ENCODE measurements at places on chromosomes 4 and X.
A peak's percentile ranks its signal among the peaks of the same experiment; 100 is the strongest.

GRCh38 chr4:87270144-87270543 is 49.7 kb upstream of the KLHL8 start:
- DNase-seq = peak; percentile 63

DNA sequence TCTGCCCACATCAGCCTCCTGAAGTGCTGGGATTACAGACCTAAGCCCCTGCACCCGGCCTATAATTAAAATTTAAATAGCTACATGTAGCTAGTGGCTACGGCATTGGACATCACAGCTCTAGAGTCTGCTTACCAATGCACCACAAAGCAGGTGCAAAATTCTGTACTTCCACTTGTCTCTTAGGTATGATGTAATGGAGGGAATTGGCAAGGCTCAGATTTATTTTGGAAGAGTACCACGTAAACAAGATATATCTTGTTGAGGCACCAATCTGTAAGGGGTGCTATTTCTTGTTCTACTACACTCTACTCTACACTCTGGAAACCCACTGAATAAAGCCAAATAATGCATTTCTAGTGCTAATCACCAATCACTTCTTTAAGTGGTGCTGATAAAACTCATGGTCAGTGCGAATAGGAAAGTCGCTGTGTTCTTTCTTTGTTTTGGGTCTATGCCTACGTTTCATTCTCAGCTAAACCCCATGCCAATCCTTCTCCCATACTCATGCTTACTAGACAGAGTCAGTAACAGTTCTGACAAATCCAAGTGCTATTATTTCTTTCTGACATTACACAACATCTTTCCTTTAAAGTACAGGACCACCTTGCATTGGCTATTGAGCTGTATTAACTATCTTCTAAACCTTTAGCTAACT is 92.3 kb downstream of the GC start:
- DNase-seq = no peak

GRCh38 chr4:156536661-156537060 is 434.9 kb downstream of the PDGFC start:
- no peak for DNase-seq

- DNase-seq = no peak
Measured at GRCh38 chrX:29528281-29528680, 687.1 kb upstream of the MAGEB2 start.

DNA sequence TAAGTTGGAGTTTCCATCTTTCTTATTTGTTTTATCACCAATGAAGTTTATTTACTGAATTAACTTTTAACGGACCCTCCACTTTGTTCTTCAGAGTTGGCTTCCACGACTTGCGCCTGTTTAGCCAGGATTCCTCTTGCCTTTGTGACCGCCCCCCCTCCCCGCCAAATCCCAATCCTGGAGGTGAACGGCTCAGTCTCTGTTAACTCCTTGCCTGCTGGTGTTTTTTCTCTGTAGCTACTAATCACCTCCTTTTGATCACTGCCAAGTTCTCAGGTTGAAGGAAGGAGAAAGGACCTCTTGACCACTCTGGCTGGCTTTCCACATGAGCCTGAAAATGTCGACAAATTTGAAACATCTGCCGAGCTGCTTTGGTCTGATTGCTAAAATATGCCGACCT is 46.8 kb upstream of the BCOR start:
- DNase-seq = no peak

DNA sequence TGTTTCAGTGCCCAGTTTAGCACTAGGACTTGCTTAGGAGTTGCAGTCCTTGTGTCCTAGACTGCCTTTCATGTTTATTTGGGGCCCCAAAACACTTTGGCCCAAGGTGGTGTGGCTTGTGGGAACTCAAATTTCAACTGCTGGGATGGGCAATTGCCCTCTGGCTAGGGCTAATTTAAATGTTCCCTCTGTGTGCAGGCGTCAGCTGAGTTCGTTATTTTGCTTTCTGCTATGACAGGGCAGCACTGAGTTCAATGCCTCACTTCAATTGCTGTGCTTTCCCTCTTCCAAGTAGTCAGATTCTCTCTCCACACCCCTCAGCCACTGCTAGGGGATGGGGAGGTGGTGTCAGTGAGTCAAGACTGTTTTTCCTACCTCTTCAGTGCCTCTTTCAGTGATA is 51.1 kb downstream of the ITIH6 start:
- DNase-seq = no peak

DNA sequence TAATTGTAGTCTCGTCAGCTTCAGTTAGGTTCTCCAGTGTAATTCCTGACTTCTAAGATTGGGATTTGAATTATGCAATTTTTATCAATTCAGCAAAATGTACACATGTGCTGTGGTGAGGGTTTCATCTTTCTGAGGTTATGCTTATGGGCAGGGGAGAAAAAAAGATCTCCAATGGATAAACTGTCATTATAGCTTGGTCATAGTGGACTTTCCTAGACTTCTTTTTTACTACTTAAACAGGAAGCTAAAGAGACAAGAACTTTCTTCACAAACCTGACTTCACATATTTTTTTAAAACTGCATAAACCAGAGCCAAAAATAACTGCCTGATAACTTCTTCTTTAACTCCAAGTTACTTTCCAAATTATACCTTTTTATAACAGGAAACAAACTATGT is 21.7 kb upstream of the SPP1 start:
- no peak for DNase-seq

- DNase-seq = no peak
Measured at GRCh38 chrX:74510401-74510800, 89.1 kb downstream of the SLC16A2 start.

GRCh38 chrX:107718156-107718621 is 57.4 kb downstream of the TSC22D3 start:
- DNase-seq = peak; percentile 33

GRCh38 chr4:134243742-134244713 is 42.4 kb upstream of the PABPC4L start:
- DNase-seq = no peak

DNA sequence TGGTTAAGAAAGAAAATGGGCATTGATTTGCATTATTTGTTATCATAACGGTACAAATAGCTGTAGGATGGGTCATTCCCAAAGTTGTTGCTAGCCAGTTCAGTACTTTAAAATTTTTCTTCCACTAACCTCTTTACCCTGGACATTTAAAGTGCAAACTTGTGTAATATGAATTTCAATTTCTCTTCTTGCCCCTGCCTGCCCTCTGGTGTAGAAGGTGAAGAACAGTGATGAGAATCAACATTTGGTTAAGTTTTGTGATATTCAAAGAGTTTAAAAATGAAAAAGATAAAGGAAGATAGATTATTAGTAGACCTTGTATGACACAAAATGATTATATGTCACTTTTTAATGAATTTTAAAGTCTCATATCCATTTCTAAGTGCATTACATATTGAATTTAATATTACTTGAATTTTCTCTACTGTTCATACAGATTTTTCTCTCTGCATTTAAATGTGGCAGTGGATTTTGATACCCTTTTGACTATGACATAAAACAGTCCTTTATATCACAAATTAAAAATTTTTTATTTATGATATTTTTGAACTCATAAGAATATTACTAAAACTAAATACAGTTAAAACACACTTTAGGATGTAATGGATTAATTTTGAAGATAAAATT is 337.7 kb downstream of the BMPR1B start:
- no peak for DNase-seq

DNA sequence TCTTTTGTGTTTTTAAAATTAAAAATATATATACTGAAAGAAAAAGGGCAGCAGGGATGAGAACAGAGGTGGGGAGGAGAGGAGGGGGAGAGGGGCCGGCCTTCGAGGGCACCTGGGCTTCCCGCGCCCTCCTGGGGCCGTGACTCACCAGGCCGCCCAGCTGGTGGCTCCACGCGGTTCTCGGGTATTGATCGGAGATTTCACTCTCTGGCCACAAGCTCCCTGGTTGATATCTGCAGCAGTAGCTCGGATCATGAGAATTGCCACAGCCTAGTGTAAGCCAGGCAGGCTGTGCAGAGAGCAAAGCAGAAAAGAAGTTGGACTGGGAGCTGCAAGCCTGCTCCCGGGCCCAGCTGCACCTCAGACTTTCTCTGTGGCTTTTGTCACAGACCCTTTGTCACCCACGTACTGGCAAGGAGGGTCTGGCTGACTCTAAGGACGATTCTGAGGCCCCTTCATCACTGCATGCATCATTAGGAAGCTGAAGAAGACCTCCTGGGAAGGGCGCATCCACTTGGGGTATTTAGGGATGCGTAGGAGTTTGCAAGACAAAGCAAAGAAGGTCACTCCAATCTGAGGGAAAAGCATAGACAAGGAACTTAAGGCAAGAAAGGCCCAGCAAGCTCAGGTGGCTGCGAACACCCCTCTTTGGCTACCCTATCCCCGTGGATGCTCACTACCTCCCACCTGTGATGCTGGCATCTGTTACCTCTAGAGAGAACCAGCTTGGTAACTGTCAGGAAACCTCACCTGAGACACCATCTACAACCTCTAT is 71.7 kb downstream of the CPZ start:
- DNase-seq = no peak

DNA sequence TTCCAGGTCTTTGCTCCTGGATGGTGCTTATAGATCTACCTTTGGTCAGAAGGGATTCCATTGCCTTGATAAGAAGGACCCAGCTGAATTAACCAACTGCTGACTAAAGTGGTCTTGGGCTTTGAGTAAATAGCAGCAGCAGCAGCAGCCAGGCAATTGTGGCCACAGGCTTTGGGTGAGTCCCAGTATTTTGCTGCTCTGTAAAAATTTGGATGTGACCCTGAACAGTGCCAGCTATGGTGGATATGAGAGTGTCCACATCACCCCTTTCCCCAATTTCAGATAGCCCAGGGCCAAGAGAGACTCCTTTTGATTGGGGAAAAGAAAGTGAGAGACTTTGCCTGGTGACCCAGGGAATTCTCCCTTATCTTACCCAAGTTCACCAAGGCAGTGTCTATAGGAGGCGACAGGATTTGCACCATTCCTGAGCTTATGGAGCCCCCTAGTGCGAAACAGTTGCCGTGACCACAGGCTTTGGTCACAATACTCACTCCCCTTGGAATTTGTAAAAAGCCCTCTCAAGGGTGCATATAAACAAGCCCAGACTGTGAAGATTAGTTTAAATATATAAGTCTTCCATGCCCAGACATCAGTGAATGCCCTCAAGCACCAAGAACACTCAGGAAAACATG is 518.0 kb downstream of the TMA16 start:
- DNase-seq = peak; percentile 10

GRCh38 chrX:42247241-42247640 is 323.9 kb upstream of the CASK start:
- DNase-seq = no peak

DNA sequence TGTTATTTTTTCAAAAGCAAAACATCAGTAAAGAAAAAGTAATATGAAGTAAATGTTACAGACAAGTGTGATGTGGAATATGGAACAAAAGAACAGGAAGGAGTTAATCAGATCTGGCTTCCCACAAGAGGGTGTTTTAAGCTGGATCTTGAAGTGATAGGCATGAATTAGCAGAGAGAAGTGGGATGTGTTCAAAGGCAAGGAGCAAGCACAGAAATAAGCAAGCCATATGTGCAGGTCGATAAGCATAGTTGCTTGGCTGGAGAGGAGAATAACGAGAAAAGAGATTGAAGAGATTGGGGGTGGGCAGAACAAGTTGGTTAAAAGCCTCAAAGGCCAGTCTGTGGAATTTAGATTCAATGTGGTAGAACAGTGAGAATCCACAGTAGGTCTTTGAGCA is 60.9 kb upstream of the PRPS1 start:
- DNase-seq = no peak

DNA sequence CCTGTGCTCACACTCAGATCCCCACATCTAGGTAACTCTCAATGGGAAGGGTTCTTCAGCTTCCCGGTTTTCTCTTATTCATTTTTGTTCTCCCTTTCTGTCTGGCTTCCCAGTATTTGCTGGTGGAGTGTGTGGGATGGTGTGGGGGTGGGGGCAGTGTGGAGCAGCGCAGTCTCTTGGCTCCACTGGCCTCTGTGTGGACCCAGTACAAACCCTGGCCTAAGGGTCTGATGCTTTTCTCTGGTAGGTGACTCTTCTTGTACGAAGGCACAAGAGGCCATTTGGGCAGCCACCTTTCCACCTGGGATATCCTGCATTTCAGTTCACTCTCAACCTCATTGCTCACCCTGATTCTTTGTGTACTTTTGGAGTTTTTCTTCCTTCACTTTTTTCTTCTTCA is 71.3 kb downstream of the NBDY start:
- DNase-seq = no peak

GRCh38 chrX:155068165-155068564 is 2.8 kb downstream of the CMC4 start:
- no peak for DNase-seq

- DNase-seq = no peak
Measured at GRCh38 chrX:1205681-1206611, 6.5 kb downstream of the CRLF2 start.

DNA sequence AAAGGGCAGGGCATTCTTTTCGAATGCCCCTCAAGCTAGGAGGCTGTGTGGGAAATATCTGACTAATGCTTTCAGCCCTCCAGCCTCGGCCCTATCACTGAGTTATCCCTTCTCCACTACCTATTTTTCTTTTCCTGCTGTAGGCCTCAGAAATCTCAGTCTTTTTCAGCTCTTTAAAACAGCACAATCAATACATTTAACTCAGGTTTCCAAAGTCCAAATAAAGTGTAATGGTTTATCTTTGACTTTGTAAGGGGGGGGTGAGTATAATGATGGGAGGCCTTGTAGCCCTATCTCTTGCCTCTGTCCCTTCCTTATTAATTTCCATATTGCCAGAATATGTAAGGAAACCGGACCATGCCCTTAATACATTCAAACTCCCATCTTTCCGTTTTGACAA is 1.6 kb upstream of the WNK3 start:
- DNase-seq = no peak

DNA sequence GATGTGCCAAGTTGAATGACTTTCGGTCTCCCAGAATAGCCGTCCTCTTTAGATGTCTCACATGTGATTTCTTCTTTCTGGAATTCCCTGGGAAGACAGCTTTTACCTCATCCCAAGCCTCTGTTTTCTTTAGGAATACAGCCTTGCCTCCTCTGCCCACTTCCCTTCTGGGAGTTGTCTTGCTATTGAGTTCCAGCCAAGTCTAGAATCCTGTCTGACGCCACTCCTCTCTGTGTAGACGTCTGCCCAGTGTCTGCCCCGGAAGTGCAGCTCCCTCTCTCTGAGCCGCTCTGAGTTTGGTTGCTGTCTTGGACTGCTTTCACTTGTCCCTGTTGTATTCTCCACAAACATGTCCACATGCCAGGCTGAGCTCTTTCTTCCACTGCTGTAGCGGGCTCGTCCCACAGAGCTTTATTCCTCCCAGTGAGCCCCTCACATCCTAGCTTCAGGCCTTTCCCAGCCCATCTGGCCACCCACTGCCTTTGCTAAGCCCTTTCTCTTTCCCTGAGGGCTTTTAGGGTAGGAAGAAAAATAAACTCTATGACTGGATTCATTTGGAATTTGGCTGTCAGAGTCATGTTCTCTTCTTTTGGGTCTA is 9.0 kb upstream of the IGFBP7 start:
- DNase-seq = no peak

DNA sequence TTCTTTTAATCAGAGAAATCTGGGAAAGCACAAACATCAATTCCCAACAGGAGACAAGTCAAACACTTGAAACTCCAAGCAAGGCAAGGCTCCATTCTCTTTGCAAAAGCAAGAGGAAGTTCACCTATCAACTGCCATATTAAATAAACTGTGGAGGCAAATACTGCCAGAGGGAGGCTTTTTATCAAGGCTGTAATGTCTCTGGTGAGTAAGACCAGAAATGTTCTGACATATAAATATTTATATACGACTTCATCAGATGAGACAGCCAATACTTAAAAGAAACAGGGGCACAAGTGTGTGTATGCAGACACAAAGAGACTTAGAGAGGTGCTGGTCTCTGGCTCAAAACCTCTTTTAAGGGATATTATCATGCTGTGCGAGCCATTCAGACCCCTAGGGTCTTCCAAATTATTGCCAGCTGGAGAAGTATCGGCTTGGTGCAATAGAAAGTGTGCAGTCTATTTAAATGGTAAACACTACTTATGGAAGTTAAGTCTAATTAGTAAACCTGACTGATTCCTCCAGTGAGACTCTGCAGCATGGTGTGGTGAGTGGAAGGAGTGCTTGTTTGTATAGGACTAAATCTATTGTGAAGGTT is 24.4 kb downstream of the DCX start:
- DNase-seq = no peak

All from NCI-H526 treated with DMSO at 0.1 percent for 48 hours (cell line).